Activated T-helper 17 cell treated with anti-CD3 and anti-CD28 coated beads, Interleukin-2, amount 50 U/mL, for 72 hours (primary cell): ENCODE measurements at places on chromosomes 1 and 21. TPM values are rescaled to one million over a fixed set of nuclear protein-coding genes. Genes with fewer than 3 reads are reported as not detected.

GRCh38 chr1:95407886-95408291, 173.9 kb downstream of the RWDD3 start:
- ATAC-seq, result no peak

SLC37A1 gene
- 3.8 TPM for total RNA-seq

TDRD5 gene
- total RNA-seq, result not detected

DNA sequence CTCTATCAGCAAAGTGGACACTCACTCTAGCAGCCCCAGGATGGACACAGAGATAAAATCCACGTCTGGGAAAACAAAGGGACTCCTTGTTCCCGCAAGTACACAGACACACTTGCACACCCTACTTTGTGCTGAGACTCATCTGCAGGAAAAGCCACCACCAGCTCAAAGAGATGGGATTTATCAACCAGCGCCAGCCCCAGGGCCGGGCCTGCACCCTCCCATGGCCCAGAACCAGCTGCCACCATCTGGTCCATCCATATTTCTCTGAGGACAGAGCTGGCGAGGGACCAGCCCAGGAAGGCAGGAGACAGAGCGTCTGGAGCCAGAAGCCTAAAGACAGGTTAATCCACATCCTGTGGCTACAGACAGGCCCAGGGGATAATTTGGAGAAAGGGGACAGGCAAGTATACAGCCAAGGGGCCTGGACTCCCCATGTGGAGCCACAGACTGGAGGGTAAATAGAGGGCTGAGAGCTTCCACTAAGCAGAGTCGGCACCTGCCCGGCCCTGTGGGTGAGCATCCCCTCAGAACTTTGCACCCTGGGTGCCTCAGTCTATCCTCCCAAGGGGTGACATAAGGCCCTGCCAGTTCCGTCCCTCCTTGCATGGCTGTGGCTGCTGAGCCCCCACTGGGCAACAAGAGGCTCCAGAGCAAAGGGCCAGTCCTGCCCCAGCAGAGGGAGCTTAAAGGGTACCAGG, 233.9 kb downstream of the PTPRU start:
- ATAC-seq, result no peak

PRXL2B gene
- total RNA-seq, result 27.4 TPM

CA14 gene
- total RNA-seq, result not detected

PBX1 gene
- 0.53 TPM for total RNA-seq

TRNP1 gene
- total RNA-seq, result not detected

MAP10 gene
- 1.5 TPM for total RNA-seq

- ATAC-seq, result peak; percentile 18
Observed at GRCh38 chr21:45508607-45509565, 33.4 kb downstream of the SLC19A1 start.

DNA sequence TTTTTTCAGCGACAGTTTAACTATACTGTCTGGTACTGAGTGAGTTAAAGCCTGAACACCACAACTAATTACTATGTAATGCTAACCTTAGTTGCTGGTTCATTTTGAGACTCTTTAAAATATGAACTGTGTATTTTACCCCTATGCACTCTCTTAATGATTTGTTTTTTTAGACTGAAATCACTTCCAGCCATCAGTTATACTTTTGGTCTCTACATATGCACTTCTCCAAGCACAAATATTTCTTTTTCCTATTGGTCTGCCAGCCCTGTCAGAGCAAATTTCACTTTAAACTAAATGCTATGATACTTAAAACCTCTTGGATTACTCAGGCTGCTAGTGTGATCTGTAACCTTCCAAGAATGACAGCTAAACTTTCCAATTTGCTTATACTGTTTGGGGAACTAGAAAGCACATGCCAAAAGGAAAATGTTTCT, 38.1 kb upstream of the SCYL3 start:
- ATAC-seq, result no peak

SEMA4A gene
- total RNA-seq, result 1.8 TPM

SLAMF9 gene
- not detected for total RNA-seq

DNA sequence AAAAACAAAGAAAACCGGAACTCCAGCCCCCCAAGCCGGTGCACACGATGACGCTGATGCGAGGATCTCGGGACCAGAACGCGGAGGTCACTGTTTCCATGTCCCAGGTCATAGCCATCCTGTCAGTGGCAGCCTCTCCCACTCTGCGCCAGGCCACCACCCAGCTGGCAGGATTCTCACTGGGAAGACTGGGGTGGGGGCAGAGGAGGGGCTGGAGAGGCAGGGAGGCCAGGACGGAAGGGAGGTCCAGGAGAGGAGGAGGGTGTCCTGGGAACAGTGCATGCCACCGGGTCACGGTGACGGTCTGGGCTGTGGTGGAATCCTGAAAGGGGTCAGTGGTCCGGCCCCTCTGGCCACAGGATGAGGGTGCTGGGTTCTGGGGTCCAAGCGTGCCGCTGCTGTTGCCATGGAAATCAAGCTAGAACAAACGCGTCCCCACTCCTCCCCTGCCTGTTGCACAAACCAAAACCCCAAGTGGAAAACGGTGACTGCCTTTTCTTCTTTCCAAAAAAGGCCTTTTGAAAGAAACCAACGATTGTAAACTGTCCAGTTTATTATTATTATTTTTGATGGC, 26.1 kb downstream of the MRPL37 start:
- no peak for ATAC-seq

- ATAC-seq, result no peak
Observed at GRCh38 chr1:166153525-166154314, 13.1 kb downstream of the FAM78B start.

- no peak for ATAC-seq
Observed at GRCh38 chr1:101365878-101366277, 129.1 kb downstream of the S1PR1 start.

- ATAC-seq, result no peak
Observed at GRCh38 chr1:222898191-222898527, 83.3 kb downstream of the DISP1 start.

DNA sequence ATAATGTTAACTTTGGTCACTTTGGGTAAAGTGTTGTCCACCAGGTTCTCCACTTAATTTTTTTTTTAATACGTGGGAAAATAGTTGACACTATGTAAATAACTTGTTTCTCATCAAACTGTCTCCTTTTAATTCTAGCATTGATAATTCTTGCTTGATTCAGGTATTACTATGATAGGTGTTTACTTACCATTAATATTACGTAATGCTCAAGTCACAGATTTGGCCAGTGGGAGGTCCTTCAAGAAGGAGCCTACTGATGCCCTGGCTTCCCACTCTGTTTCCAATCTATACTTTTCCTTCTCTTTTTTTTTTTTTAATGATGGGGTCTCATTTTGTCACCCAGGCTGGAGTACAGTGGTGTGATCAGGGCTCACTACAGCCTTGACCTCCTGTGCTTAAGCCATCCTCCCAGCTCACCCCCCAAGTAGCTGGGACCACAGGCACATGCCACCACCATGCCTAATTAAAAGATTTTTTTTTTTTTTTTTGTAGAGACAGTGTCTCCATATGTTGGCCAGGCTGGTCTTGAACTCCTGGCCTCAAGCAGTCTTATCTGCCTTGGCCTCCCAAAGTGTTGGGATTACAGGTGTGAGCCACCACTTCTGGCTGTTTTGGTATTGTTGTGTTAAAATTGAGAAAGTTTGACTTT, 29.9 kb downstream of the YTHDF2 start:
- no peak for ATAC-seq

HAX1 gene
- total RNA-seq, result 132 TPM

KCNK1 gene
- total RNA-seq, result 10.0 TPM

GRCh38 chr1:204190212-204191211, 5.8 kb downstream of the KISS1 start:
- ATAC-seq, result no peak

GRCh38 chr1:54285815-54286345, 85.9 kb downstream of the MRPL37 start:
- no peak for ATAC-seq

KPRP gene
- total RNA-seq, result not detected

- no peak for ATAC-seq
Observed at GRCh38 chr1:214354440-214355148, 73.6 kb downstream of the SMYD2 start.

GRCh38 chr1:28915031-28915895, 894 bp downstream of the EPB41 start:
- peak; percentile 55 for ATAC-seq

AMY1C gene
- total RNA-seq, result not detected

DNA sequence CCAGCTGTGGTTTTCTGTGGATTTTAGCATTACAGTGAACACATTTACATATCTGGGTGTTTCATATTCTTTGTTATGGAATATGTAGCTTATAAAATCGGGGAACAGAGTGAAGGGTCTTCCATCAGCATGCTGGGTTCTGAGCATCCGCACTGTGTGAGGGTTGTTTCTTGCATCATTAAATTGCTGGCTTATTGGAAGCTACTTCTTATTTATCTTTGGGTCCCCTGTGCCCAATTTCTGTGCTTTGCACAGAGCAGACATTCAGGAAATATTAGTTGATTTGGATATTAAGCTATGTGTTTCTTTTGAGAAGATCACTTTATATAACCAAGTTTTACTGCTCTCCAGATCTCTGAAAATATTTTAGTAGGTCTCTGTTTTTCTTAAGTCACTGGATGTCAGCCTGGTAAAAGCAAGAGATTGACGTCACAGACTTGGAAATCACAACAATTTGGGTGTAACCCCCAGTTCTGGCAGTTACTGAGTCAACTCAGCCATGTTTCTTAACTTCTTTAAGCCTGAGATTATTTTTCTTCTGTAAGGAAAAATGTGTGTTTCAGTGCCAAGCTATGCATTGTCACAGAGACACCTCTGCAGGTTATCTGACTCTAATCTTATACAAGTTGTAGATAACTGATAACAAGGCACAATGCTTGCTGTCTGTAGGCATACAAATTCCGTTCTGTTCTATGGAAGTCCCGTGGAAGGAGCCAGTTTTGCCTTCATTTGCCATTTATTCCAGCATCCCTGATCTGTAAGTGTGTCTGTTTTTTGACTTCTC, 258.3 kb upstream of the KAZN start:
- no peak for ATAC-seq

RPE65 gene
- total RNA-seq, result not detected

DNA sequence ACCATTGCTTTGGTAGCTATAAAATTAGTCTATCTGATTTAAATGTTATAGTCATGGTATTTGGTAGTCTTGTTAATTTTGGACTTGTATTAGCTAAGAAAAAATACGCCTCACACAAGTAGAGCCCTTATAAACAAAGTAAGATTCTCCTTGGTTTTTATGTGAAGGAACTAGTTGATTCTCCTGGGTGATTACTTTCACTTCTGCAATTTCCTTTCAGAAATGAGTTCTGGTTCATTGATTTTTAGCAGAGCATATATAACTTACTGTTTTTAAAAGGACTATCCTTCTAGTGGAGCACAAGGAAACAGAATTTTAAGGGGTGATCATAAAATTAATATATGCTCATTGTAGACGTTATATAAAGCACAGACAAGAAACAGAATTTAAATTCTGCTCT, 120.1 kb downstream of the BACH1 start:
- ATAC-seq, result no peak

DNA sequence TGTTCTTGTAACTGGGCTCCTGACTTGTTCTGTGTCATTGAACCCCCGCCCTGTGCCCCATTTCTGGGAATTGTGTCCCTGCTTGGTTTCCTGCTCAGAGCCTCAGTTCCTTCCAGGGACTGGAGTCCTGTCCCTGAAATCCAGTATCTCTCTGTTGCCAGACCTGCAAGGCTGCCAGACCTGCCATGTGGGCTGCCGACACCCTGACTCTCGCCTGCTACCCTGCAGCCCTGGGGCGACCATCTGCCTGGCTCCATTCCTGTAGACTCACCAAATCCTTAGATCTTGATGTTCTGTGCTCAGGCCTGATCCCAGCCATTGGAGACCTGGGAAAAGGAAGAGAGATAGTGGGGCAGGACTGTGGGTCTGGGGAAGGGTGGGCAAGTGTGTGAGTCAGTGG, 383.3 kb upstream of the PROX1 start:
- no peak for ATAC-seq

GRCh38 chr1:160607011-160607671, 27.8 kb upstream of the CD84 start:
- peak; percentile 89 for ATAC-seq

DNA sequence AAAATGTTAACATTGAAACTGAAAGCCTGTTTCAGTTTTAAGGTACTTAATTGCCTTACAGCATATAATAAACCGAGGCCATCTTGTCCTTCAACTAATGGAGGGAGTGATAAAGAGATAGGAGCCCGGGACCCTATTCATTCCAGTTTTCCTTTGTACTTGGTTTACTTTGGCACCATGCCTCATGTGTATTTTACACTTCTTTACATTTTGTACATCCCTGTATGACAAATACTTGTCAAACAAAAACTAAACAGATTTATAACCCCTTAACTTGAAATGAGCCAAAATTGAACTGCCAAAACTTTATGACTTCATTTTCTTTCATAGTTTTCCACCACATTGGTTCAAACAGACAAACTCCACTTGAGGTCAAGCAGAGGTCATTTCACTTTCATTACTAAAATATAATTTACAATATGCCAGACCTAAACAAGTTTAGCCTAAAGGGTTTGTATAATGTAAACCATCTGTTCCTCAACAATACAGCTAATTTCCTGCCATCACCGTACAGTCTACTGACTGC, 30.9 kb upstream of the UBE2U start:
- no peak for ATAC-seq

DNA sequence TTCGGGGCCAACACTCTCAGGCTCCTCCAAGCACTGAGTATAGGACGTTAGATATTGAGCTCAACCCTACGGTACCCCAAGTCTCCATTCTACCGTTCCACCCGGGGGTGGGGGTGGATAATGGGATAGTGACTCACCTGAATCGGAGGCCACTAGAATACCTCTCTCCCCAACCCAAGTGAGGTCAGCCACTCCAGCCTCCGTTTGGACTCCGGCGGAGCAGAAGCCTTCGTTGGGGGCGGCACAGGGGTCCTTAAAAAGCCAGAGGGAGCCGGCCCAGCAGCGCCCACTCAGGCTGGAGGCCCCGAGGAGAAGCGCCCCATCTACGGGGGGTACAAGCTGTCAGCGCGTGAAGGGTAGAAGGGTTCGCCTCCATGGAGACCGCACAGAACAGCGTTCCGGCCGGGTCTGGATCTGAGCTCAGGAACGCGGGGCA, 556 bp downstream of the WDR77 start:
- peak; percentile 20 for ATAC-seq

IFI44 gene
- total RNA-seq, result 22.8 TPM

GRCh38 chr1:220432408-220432807, 95.5 kb upstream of the MARK1 start:
- no peak for ATAC-seq

- ATAC-seq, result no peak
Observed at GRCh38 chr1:18575620-18576019, 55.0 kb upstream of the PAX7 start.

PKLR gene
- total RNA-seq, result not detected

DNA sequence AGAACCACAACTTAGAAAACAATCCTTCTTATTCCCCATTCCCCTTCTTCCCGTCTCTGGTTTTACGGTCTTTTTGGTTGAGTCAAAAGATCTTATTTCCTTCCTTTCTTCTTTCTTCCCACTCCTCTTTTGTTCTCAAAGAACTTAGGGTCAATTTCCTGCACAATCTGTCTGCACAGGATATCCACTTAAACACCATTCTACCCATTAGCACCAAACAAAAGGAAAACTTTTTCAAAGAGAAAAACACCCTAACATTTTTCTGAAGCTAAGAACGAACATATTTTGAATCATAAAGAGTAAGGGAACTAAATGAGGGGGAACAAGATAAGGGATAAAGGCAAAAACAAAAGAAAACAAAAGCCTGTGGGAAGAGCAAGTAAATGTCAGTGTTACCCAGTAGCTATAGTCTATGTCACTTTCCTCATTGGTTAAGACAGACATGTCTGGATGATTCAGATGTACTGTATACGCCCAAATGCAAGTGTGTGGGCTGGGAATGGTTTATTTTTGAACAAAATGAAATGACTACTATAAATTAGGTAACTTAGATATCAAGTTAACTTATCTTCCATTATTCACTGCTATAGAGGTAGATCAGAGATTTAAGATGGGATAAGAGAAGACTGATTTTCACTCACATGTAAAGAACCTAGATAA, 59.9 kb downstream of the TOR3A start:
- ATAC-seq, result peak; percentile 96
